Fibroblast of villous mesenchyme (primary cell): ENCODE measurements at places on chromosomes 2 and 18.

- peak; percentile 34 for DNase-seq
Measured at GRCh38 chr2:65710779-65711295, 278.4 kb upstream of the SPRED2 start.

GRCh38 chr2:167510071-167510759 lies 621.9 kb downstream of the XIRP2 start:
- DNase-seq, result no peak

DNA sequence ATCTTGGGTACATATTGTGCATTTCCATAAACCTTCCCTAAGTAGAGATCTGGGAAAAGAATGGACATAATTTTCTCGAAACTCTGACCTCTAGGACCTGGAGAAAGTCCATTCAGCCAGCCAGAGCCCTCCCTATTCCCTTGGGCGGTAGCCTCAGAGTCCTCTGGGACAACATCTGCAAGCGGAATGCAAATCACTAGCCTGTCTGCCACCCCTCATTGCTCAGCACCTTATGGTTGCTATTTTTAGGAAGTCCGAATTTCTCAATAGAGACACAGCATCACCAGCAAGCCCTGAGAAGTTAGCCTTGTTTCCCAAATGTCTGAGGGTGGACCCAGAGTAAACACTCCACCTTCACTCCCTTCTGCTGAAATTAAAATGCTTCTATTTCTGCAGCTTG lies 17.6 kb upstream of the CD28 start:
- peak; percentile 91 for DNase-seq

GRCh38 chr2:72925328-72925943 lies 8.1 kb downstream of the EMX1 start:
- DNase-seq, result no peak

GRCh38 chr2:228545748-228546145 lies 364.3 kb upstream of the SPHKAP start:
- no peak for DNase-seq

- no peak for DNase-seq
Measured at GRCh38 chr2:168062054-168062453, 185.3 kb downstream of the STK39 start.

GRCh38 chr2:229485857-229486256 lies 214.8 kb upstream of the PID1 start:
- no peak for DNase-seq
